ENCODE measurements at places on chromosomes 7 and 10.

DNA sequence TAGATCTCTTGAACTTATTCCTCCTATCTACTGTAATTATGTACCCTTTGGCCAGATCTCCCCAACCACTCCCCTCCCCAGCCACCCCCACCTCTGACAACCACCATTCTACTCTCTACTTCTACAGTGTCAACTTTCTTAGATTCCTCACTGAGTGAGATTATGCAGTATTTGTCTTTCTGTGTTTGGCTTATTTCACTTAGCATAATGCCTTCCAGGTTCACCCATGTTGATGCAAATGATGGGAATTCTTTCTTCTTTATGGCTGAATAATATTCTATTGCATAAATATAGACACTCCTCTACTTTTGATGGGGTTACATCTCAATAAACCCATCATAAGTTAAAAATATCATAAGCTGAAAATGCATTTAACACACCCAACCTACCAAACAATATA lies 21.3 kb upstream of the HNRNPH3 start:
- no peaks in the 10 kb centered on the region for H3K27me3 ChIP-seq
- no peak for DNase-seq
- no peak overlapping the region for H3K27ac ChIP-seq
- H3K36me3 ChIP-seq, result no peaks in the 10 kb centered on the region

- peaks cover 1% of the 10 kb centered on the region for H3K4me1 ChIP-seq
- no peak overlapping the region for H3K4me3 ChIP-seq
- no peaks in the 10 kb centered on the region for H3K27me3 ChIP-seq
Observed at GRCh38 chr10:131949041-131949862, 32.5 kb downstream of the BNIP3 start.

DNA sequence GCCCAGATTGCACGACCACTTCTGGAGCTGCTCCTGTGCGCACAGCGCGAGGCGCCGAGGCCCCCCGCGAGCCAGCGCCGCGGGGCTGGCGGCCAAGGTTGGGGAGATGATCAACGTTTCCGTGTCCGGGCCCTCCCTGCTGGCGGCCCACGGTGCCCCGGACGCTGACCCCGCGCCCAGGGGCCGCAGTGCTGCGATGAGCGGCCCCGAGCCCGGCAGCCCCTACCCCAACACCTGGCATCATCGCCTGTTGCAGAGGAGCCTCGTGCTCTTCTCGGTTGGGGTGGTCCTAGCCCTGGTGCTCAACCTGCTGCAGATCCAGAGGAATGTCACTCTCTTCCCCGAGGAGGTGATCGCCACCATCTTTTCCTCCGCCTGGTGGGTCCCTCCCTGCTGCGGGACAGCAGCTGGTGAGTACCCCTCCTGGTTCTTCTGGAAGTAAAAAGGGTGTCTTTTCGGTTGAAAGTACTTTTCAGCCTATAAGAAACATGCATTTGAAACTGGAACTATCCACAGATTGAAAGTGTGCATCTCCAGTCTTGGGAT lies 683 bp downstream of the INSIG1 start:
- H3K36me3 ChIP-seq, result peaks cover 1% of the 10 kb centered on the region
- H3K4me1 ChIP-seq, result peaks cover 30% of the 10 kb centered on the region
- peak overlapping the region; percentile 90 for H3K27ac ChIP-seq
- H3K4me3 ChIP-seq, result peak overlapping the region; percentile 83
- peaks cover 6% of the 10 kb centered on the region for H3K27me3 ChIP-seq

- no peak overlapping the region for H3K4me3 ChIP-seq
- no peaks in the 10 kb centered on the region for H3K27me3 ChIP-seq
- H3K36me3 ChIP-seq, result no peaks in the 10 kb centered on the region
- DNase-seq, result no peak
Observed at GRCh38 chr10:80760914-80761371, 223.2 kb downstream of the SH2D4B start.

DNA sequence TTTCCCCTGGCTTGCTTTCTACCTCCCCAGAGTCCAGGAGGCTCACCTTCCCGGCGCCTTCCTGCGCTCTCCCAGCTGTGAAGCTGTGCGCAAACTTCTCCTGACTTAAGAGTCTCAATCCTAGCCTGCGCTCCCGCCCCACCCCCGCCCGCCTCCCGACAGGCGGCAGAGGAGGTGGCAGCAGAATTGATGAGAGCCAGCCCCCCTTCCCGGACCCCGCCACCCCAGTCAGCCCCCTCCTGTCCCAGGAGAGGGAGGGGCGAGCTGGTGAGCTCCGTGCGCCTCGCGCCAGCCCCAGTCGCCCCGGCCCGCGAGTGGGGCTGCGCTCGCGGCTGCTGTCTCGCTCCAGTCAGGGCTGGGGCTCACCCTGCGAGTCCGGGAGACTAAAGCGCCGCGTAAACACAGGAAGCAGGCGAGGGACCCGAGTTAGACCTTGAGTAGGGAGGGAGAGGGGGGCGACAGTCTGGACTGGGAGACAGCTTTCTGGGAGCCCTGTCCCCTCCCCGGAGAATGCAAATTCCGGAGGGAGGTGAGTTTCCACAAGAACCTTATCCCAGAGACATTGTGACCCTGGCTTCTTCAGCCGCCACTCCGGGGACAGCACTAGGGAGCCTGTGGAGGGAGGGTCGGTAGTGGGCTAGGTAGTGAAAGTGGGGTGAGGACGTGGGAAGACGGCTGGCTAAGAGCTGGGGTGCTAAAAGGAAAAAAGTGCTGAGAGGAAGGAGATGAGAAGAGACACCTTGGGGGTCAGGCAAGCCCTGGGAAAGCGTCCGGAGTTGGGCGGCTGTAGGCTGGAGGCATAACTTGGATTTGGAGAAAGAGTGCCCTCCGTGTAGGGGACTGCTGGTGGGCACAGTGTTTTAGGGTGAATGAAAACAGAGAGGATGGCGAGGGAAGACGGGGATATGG lies at the start of gene CALCR:
TSS of gene CALCR (minus strand) at position 79 of the 909 bp plus-strand sequence. CDS start 87,743 bp downstream, outside the sequence.
- peaks cover 64% of the 10 kb centered on the region for H3K27me3 ChIP-seq
- H3K4me1 ChIP-seq, result peaks cover 17% of the 10 kb centered on the region
- H3K27ac ChIP-seq, result no peak within 1 kb of the TSS
- no peaks in the 10 kb centered on the region for H3K36me3 ChIP-seq

DNA sequence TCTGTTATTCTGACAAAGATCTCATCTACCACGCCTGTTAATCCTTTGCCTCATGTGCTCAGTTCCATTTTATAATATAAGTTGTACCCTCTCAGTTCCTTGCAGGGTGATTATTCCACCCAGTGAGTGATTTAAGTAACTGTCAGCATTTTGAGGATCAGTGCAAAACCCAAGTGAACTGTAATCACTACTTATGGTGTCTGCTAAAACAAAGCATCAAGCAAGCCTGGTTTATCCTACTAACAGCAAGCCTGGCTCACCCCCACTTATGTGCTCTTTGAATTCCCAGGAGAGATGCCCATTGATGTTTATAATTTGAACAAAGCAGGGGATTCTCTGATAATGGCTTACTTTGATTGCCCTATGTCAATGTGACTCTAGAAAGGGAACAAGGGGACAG lies 186.8 kb upstream of the LRGUK start:
- H3K4me1 ChIP-seq, result no peaks in the 10 kb centered on the region
- no peak overlapping the region for H3K27ac ChIP-seq
- no peaks in the 10 kb centered on the region for H3K27me3 ChIP-seq
- H3K4me3 ChIP-seq, result no peak overlapping the region

- no peaks in the 10 kb centered on the region for H3K36me3 ChIP-seq
- no peaks in the 10 kb centered on the region for H3K27me3 ChIP-seq
- no peak overlapping the region for H3K27ac ChIP-seq
- DNase-seq, result no peak
- H3K4me1 ChIP-seq, result no peaks in the 10 kb centered on the region
Observed at GRCh38 chr10:62384057-62384446, 9.9 kb downstream of the ZNF365 start.

- no peak overlapping the region for H3K27ac ChIP-seq
- no peaks in the 10 kb centered on the region for H3K36me3 ChIP-seq
- DNase-seq, result peak; percentile 40
- peaks cover 30% of the 10 kb centered on the region for H3K27me3 ChIP-seq
- no peaks in the 10 kb centered on the region for H3K4me1 ChIP-seq
Observed at GRCh38 chr7:31114593-31115343, 62.7 kb downstream of the ADCYAP1R1 start.

GRCh38 chr7:49297958-49298357 lies 373.6 kb downstream of the CDC14C start:
- H3K27me3 ChIP-seq, result no peaks in the 10 kb centered on the region
- DNase-seq, result no peak
- H3K4me3 ChIP-seq, result no peak overlapping the region
- no peaks in the 10 kb centered on the region for H3K36me3 ChIP-seq
- no peaks in the 10 kb centered on the region for H3K4me1 ChIP-seq
- H3K27ac ChIP-seq, result no peak overlapping the region

GRCh38 chr10:2791774-2792443 lies 275.4 kb upstream of the PFKP start:
- H3K27me3 ChIP-seq, result peaks cover 14% of the 10 kb centered on the region
- H3K36me3 ChIP-seq, result no peaks in the 10 kb centered on the region
- no peak overlapping the region for H3K27ac ChIP-seq
- H3K4me1 ChIP-seq, result no peaks in the 10 kb centered on the region

DNA sequence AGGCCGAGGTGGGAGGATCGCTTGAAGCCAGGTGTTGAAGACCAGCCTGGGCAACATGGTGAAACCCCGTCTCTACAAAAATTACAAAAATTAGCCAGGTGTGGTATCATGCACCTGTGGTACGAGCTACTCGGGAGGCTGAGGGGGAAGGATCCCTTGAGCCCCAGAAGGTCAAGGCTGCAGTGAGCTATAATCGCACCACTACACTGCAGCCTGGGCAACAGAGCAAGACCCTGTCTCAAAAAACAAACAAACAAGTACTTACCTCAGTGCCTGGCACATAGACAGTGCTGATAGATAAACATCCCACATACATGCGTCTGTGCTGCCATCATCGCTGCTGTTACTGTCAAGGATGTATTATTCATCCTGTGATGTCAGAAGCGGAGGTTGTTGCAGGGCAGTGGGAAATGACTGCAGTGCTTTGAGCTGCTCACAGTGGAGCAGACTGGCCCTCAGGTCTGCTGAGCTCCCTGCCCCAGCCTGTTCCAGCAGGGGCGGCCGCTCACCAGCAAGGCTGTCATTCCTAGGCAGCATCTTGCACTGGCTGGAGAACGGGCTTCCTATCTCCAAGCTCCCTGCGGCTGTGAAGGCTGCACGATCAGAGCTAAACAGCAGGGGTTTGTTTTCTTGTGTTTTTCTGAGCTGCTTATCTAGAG lies 18.6 kb downstream of the FOXK1 start:
- no peak overlapping the region for H3K4me3 ChIP-seq
- no peak for DNase-seq
- no peaks in the 10 kb centered on the region for H3K36me3 ChIP-seq
- peak overlapping the region; percentile 33 for H3K27ac ChIP-seq
- no peaks in the 10 kb centered on the region for H3K27me3 ChIP-seq

GRCh38 chr10:102635377-102635776 lies 8.9 kb upstream of the TRIM8 start:
- no peak overlapping the region for H3K27ac ChIP-seq
- no peak overlapping the region for H3K4me3 ChIP-seq

DNA sequence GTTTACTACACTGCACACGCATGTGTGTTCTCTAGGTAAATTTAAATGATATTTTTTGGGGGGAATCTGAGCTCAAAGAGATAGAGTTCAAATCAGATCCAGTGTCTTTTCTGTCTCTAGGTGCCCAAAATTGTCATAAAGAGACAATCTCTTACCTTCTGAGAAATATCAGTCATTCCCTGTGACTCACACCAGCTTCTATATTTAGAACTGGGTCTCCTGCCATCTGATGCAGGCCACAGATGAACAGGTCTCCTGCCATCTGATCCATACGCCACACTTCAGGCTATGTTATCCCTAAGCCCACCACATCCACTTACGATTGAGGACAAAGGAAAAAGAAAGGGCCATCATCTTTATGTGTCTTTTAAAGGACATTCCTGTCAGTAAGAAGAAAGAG lies 136.3 kb upstream of the LAMB4 start:
- H3K36me3 ChIP-seq, result no peaks in the 10 kb centered on the region
- no peak overlapping the region for H3K4me3 ChIP-seq
- H3K27ac ChIP-seq, result no peak overlapping the region
- no peaks in the 10 kb centered on the region for H3K27me3 ChIP-seq

DNA sequence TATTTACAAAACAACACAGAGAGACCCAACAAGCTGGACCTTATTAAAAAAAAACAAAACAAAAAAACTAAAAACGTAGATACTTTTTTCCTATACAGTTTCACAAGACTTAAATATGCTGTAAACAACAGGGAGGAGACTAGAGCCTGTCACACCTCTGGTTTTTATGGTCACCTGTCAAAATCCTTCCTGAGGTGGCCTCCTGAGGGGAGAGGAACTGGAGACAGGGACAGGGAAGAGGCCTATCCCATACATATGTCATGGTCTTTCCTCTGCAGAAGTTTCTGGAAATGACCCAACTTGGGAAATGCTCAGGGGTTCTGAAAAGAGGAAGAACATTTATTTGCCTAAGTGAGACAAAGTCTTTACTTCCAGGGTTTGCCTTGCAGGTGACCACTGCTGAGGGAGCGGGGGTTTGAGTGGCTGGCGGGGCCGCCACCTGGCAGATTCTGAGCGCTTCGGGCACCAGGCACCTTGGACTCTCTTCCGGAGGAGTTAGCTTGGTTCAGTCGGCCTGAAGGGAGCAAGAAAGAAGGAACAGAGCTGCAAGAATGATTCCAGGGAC lies 18.3 kb downstream of the CPA1 start:
- no peaks in the 10 kb centered on the region for H3K27me3 ChIP-seq
- H3K36me3 ChIP-seq, result peaks cover 21% of the 10 kb centered on the region
- H3K4me3 ChIP-seq, result no peak overlapping the region

- DNase-seq, result no peak
- no peak overlapping the region for H3K27ac ChIP-seq
- no peaks in the 10 kb centered on the region for H3K27me3 ChIP-seq
- H3K4me3 ChIP-seq, result no peak overlapping the region
Observed at GRCh38 chr7:84821671-84822534, 365.0 kb downstream of the SEMA3D start.

DNA sequence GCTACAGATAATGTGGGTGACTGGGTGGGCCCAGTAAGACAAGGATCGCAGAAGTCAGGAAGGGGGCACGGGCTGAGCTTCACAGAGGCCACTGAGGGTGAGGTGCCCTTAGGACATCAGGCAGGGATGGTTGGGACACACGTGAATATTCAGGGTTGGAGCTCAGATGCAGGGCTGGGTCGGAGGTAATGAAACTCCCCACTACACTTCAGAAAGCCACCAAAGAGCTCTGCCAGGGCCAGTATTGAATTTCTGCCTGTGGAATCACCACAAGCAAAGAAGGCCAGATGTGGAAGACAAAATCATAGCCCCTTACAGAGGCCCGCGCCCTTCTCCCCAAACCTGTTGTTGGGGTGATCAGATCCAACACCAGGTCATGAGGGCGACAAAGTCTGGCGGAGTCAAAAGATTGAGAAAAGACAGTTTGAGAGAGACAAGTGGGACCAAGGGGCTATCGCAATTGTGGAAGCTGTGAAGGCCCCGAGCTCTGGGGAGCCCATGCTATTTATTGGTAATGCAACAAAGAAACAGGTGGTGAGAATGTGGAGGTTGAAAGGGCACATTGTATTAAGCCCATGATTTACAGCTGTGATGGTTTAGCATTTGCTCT lies 42.4 kb downstream of the STRA8 start:
- H3K36me3 ChIP-seq, result no peaks in the 10 kb centered on the region
- peaks cover 8% of the 10 kb centered on the region for H3K27me3 ChIP-seq
- DNase-seq, result no peak
- H3K4me3 ChIP-seq, result no peak overlapping the region
- H3K27ac ChIP-seq, result no peak overlapping the region
- no peaks in the 10 kb centered on the region for H3K4me1 ChIP-seq

- H3K27me3 ChIP-seq, result no peaks in the 10 kb centered on the region
- H3K4me3 ChIP-seq, result no peak overlapping the region
- H3K27ac ChIP-seq, result peak overlapping the region; percentile 38
- DNase-seq, result no peak
Observed at GRCh38 chr7:114658216-114658615, 243.6 kb downstream of the FOXP2 start.

GRCh38 chr10:46079831-46080585 lies 33.9 kb upstream of the MSMB start:
- H3K4me1 ChIP-seq, result no peaks in the 10 kb centered on the region
- no peak overlapping the region for H3K4me3 ChIP-seq
- DNase-seq, result no peak
- peaks cover 3% of the 10 kb centered on the region for H3K27me3 ChIP-seq
- no peak overlapping the region for H3K27ac ChIP-seq

All from progenitor cell of endocrine pancreas (in vitro differentiated cells).